Activated naive CD8-positive, alpha-beta T cell treated with anti-CD3 and anti-CD28 coated beads, Interleukin-2, amount 50 U/mL, for 16 hours (primary cell): ENCODE measurements at places on chromosomes 13 and 19.

- DNase-seq, result no peak
Observed at GRCh38 chr13:36090592-36090991, 40.6 kb downstream of the DCLK1 start.

DNA sequence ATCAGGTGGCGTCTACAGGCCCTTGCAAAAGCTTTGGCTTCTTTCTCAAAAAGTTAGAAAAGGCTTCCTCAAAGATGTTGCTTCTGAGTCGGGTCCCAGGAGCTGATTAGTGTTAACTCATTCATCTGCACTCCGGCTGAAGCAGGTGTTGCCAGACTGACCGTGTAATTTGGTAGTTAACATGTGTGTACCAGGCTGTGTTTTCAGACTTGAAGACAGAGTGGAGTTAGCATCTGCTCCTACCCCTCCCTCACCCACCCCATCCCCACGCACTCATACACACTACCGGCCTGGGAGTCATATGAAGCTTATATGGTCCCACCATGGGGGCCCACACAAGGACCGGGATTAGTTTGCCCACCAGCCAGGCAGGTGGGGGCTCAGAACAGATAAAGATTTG is 111.5 kb downstream of the DNAJC15 start:
- no peak for DNase-seq

- DNase-seq, result no peak
Observed at GRCh38 chr13:25980255-25980654, 71.6 kb downstream of the SHISA2 start.

DNA sequence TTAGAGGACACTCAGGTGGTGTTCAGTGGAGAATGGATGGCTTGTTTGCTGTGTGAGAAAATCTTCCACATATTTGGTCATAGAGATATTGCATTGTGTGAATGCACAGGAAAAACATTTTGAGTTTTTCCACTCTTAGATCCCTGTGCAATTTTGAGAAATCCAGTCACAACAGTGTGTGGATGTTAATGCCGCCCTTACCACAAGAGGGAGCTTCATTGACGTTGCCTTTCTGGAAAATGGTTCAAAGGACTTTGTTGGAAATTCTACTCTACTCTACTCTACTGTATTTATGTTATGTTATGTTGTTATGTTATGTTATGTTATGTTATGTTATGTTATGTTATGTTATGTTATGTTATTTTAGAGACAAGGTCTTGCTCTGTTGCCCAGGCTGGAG is 13.4 kb downstream of the ZNF20 start:
- no peak for DNase-seq

DNA sequence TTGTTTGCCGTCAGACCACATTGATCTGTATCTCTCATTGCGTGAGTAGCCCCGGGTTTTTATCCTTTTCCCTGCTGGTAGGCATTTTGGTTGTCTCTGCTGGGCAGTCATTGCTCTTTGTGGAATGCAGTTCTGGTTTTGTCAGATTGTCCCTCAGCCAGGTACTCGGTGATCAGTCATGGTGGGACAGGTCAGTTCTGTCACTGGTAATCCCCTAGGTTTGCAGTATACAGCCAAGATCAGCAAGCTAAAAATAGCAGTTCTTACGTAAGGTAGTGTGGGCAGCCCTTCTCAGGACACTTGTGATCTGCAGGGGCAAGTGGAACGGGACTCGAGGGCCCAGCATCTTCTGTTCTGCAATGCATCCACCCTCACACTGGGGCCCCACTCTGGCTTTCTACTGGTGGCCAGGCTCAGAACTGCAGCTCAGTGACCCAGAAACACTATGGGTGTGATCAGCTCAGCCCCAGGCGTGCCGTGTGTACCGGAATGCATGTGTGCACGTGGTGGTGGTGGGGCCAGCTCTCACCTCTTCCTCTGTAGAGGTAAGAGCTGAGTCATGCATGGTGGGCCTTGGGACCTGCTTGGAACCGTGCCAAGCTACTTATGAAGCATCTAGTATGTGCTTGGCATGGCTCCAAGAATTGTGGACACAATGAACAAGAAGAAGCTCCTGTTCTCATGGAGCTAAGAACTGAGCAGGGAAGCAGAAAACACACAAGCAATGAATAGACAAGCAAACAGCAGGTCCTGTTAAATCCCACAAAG is 6.3 kb downstream of the PLEKHF1 start:
- peak; percentile 54 for DNase-seq

- no peak for DNase-seq
Observed at GRCh38 chr19:33233056-33233873, 7.6 kb upstream of the SLC7A10 start.

- DNase-seq, result no peak
Observed at GRCh38 chr13:100235311-100235901, 146.5 kb downstream of the PCCA start.

GRCh38 chr13:63774133-63774532 is 2358.5 kb upstream of the PCDH20 start:
- no peak for DNase-seq

GRCh38 chr13:75771226-75771625 is 135.1 kb downstream of the LMO7 start:
- no peak for DNase-seq

DNA sequence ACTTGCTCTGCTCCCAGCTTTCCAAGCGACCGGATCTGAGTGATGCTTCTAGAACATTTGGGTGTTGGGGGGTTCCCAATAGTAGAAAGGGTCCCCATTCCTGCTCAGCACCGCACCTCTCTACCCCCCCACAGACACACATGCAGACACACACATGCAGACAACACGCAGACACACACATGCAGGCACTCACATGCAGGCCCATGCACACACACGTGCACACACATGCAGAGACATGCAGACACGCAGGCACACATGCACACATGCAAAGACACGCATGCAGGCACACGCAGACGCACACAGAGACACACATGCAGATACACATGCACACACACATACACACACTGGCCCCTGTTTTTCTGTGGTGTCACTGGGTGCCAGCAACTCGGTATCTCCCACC is 23.8 kb downstream of the ONECUT3 start:
- DNase-seq, result no peak
